ENCODE measurements at places on chromosomes 16 and 17.

- peak; percentile 95 for DNase-seq
These were observed 20.1 kb upstream of the KRT19 start for GRCh38 chr17:41547921-41548843.

DNA sequence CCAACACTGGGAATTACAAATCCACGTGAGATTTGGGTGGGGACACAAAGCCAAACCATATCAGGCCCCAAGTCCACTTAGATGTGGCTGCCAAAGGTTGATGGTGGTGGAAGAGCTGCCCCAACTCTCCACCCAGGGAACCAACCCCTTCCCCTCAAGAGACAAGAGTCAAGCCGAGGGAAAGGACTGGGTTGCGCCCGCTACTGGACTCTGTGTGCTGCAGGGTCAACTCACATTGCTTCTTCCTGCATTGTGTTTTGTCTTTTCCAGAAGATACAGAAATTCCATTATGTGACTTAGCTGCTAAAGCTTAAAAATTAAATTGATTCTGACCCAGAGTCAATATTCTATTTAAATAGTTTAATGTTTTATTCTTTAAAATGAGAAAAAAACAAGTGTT, 58.5 kb downstream of the ADAMTS18 start:
- DNase-seq: no peak

DNA sequence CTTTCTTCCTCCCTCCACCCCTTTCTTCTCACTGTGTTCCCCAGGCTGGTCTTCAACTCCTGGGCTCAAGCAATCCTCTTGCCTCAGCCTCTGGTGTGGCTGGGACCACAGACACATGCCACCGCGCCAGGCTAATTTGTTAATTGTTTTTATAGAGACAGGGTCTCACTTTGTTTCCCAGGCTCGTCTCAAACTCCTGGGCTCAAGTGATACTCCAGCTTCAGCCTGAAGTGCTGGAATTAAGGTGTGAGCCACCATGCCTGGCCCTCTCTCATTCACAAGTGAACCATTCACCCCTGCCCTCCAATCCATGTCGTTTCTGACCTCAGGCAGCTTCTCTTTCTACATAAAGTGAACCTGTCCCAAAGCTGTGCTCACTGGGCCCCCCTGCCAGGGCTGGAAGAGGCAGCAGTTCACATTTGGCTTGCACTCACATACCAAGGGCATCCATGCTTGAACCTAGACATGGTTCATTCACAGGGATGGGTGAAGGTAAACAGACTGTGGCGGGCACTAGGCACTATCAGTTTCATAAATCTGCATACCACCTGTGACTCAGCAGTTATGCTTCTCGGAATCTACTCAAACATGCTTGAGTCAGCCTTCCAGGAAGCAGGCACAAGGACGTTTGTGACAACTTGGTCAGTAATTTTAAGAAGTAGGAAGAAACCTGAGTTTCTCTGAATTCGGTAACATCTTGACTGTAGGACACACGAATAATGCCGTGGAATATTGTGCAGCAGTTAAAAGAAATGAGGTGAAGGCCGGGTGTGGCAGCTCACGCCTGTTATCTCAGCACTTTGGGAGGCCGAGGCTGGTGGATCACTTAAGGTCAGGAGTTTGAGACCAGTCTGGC, 6.0 kb upstream of the RNF213 start:
- peak; percentile 74 for DNase-seq

GRCh38 chr17:19461681-19462080, 50.6 kb downstream of the RNF112 start:
- no peak for DNase-seq

- no peak for DNase-seq
These were observed 119.5 kb downstream of the C16orf78 start for GRCh38 chr16:49492896-49493626.

Measured in non-pigmented ciliary epithelial cell (primary cell).